ENCODE measurements at places on chromosomes 5 and 9. TPM values are rescaled to one million over a fixed set of nuclear protein-coding genes. Genes with fewer than 3 reads are reported as not detected.
A peak's percentile ranks its signal among the peaks of the same experiment; 100 is the strongest.

GRCh38 chr9:61670616-61671015 lies 480.8 kb downstream of the SPATA31A7 start:
- DNase-seq: no peak
- H3K4me3 ChIP-seq: no peak overlapping the region
- no peak overlapping the region for H3K27ac ChIP-seq
- H3K4me1 ChIP-seq: no peaks in the 10 kb centered on the region
- H3K27me3 ChIP-seq: no peaks in the 10 kb centered on the region
- H3K36me3 ChIP-seq: no peaks in the 10 kb centered on the region

GRCh38 chr5:115843444-115844130 lies 1.9 kb downstream of the AP3S1 start:
- peaks cover 18% of the 10 kb centered on the region for H3K4me1 ChIP-seq
- H3K27me3 ChIP-seq: no peaks in the 10 kb centered on the region
- peaks cover 8% of the 10 kb centered on the region for H3K36me3 ChIP-seq
- peak overlapping the region; percentile 97 for H3K27ac ChIP-seq
- peak overlapping the region; percentile 91 for H3K4me3 ChIP-seq

- H3K4me1 ChIP-seq: no peaks in the 10 kb centered on the region
- no peaks in the 10 kb centered on the region for H3K36me3 ChIP-seq
- no peak overlapping the region for H3K4me3 ChIP-seq
- no peaks in the 10 kb centered on the region for H3K27me3 ChIP-seq
Observed at GRCh38 chr5:4533457-4534105, 606.5 kb upstream of the ADAMTS16 start.

DNA sequence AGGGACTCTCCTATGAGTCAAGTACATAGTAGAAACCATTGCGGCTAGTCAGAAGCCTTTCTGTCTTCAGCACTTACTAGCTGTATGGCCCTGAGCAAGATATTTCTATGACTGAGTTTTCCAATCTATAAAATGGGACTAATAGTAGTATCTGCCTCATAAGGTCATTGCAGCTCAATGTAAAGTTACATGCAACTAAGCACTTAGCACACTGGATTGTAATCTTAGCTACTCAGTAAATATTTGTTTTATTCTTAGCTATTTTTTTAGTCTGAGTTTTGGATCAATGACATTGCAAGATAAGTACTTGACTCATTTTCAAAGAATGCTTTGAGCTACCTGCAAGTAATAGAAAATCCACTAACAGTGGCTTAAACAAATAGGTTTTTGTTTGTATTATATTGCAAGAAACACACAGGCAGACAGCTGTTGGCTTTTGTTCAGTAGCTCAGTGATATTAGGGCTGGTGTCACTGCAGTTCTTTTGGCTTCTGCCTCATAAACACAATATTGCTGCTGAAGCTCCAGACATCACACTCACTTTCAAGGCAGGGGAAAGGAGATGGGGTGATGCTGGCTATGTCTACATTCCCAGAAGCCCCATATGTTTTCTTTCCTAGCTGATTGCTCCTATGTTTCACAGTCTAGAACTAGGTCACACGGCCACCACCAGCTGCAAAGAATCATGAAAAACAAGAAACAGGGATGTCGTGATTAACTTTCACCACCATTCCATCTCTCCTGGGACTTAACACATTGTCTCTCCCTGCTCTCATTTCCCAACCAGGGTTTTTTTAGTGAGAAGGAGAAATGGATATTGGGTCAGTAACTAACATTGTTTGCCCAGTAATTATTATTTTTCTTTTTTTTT lies 26.9 kb upstream of the FAT2 start:
- H3K4me3 ChIP-seq: no peak overlapping the region
- no peak overlapping the region for H3K27ac ChIP-seq
- DNase-seq: no peak
- H3K4me1 ChIP-seq: peaks cover 35% of the 10 kb centered on the region
- H3K27me3 ChIP-seq: peaks cover 6% of the 10 kb centered on the region

GRCh38 chr5:157888814-157889532 lies 30.0 kb upstream of the CLINT1 start:
- no peak overlapping the region for H3K27ac ChIP-seq
- H3K36me3 ChIP-seq: no peaks in the 10 kb centered on the region
- no peak for DNase-seq
- no peaks in the 10 kb centered on the region for H3K27me3 ChIP-seq

- peaks cover 1% of the 10 kb centered on the region for H3K27me3 ChIP-seq
- H3K4me3 ChIP-seq: no peak overlapping the region
- no peaks in the 10 kb centered on the region for H3K36me3 ChIP-seq
- no peaks in the 10 kb centered on the region for H3K4me1 ChIP-seq
Observed at GRCh38 chr5:157559301-157559700, 16.3 kb downstream of the ADAM19 start.

DNA sequence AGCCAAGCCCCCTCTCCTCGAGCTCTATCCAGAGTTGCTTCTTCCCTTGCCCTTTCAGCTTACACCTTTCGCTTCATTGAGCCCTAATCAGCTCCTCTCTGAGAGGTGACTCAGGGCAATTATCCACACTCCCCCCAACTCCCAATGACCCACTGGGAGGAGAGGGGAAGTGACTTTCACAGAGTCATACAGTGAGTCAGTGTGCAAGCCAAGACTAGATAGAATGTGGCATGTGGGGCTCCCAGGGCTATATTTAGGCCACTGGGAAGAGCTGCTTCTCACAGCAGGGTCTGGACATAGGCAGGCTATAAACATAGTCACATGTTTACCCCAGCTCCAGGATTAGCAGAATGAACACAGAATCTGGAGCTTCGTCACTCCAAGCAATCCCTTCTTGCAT lies 57.4 kb downstream of the NRG2 start:
- no peak for DNase-seq
- H3K27ac ChIP-seq: no peak overlapping the region
- H3K36me3 ChIP-seq: no peaks in the 10 kb centered on the region
- H3K4me1 ChIP-seq: no peaks in the 10 kb centered on the region
- H3K4me3 ChIP-seq: no peak overlapping the region
- H3K27me3 ChIP-seq: peaks cover 18% of the 10 kb centered on the region

- H3K4me3 ChIP-seq: no peak overlapping the region
- H3K4me1 ChIP-seq: peaks cover 21% of the 10 kb centered on the region
- no peak overlapping the region for H3K27ac ChIP-seq
- no peaks in the 10 kb centered on the region for H3K27me3 ChIP-seq
- DNase-seq: no peak
Observed at GRCh38 chr5:65041296-65042158, 272.8 kb downstream of the CWC27 start.

- no peak overlapping the region for H3K27ac ChIP-seq
- no peaks in the 10 kb centered on the region for H3K4me1 ChIP-seq
- H3K4me3 ChIP-seq: no peak overlapping the region
Observed at GRCh38 chr5:179265514-179266290, 79.6 kb downstream of the ADAMTS2 start.

DNA sequence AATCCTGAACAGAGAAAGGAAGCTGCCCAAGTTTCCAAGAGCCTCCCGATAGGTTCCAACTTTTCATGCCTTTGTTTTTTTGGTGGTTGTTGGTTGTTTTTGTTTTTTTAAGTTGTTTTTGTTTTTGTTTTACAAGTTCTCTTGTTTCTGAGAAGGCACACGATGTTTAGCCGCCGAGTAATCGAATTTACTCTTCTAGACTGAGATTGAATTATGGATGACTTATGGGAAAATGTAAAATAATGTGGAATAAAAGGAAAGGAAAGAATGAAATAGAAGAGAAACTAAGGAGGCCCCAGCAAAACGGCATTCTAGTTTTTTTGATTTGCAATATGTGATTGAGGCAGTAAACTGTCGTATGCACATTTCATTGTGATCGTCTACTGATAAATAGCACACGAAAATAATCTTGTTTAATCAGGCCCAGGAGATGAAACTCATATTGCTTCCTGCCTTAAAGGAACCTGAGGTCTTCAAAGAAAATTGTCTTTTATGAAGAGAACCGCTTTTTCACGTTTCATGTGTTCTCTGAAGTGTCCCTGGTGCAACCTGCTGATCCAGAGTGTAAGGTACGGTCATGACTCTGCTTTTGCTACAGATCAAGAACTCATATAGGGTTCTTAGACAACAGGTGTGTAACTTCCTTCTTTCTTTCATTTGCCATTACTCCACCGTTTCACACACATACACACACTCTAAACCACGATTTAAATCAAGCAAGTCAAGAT lies 1.3 kb upstream of the GNAQ start:
- peak overlapping the region; percentile 96 for H3K27ac ChIP-seq
- peaks cover 6% of the 10 kb centered on the region for H3K27me3 ChIP-seq
- peak overlapping the region; percentile 90 for H3K4me3 ChIP-seq
- no peaks in the 10 kb centered on the region for H3K36me3 ChIP-seq
- H3K4me1 ChIP-seq: peaks cover 60% of the 10 kb centered on the region

DNA sequence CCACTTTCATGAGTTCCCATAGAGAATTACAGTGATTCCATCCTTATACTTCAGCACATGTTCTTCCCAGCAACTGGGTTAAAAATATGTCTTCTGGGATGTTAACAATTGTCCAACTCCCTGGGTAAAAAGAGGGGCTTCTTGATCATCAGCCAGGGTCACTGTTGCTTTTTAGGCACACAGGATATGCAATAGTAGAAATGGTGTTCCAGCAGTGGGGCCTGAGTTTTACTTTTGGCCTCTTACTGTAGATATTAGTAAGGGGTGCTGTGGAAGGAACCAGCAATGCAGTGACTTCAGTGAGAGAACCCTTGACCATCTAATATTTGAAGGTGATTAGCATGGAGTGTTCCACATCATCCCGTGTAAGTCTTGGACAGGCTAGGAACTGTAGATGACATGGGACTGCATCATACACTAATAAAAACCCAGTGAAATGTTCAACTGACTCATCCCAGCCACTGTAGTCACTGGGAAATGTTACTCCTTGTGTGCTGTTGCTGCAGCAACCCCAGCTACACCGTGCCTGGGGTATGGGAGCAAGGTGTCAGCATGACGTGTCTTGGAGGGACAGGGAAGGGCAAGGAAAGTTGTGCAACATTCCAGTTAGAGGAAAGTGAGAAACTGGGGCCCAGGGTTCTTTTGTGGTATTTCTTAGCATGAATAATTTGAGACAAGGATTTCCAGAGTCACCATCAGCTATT lies 610.9 kb downstream of the RAB3C start:
- no peaks in the 10 kb centered on the region for H3K36me3 ChIP-seq
- no peaks in the 10 kb centered on the region for H3K4me1 ChIP-seq
- DNase-seq: no peak

DNA sequence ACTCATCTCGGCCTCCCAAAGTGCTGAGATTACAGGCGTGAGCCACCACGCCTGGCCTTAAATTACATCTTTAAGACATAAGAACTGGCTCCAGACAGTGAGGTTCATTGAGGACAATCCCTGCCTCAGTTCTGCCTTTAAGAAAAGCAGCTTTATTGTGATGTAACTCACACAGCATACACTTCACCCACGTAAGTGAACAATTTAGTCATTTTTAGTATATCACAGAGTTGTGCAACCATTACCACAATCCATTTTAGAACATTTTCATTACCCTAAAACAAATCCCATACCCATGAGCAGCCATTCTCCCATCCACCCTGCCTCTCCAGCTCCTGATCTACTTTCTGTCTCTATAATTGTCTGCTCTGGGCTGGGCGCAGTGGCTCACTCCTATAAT lies 24.0 kb upstream of the LTC4S start:
- no peaks in the 10 kb centered on the region for H3K27me3 ChIP-seq
- DNase-seq: no peak
- H3K4me1 ChIP-seq: peaks cover 6% of the 10 kb centered on the region
- H3K27ac ChIP-seq: peak overlapping the region; percentile 29
- no peak overlapping the region for H3K4me3 ChIP-seq
- no peaks in the 10 kb centered on the region for H3K36me3 ChIP-seq

DNA sequence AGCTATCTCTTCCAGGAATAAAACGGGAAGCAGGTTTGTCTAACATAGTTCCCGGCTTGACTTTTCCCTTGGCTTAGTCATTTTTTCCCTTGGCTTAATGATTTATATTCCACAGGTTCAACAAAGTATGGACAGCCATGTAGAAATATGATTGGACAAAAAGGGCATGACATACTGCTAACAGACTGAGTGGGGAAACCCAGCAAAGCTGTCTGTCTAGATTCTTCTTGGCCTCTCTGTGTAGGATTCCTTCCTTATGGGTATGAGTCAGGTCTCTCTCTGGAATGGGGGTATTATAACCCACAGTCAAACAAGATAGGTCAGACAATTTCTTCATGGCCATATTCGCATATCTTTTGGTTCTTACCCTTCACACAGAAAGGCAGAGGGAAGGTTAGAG lies 5.7 kb upstream of the MTAP start:
- DNase-seq: no peak
- peaks cover 7% of the 10 kb centered on the region for H3K4me1 ChIP-seq

DNA sequence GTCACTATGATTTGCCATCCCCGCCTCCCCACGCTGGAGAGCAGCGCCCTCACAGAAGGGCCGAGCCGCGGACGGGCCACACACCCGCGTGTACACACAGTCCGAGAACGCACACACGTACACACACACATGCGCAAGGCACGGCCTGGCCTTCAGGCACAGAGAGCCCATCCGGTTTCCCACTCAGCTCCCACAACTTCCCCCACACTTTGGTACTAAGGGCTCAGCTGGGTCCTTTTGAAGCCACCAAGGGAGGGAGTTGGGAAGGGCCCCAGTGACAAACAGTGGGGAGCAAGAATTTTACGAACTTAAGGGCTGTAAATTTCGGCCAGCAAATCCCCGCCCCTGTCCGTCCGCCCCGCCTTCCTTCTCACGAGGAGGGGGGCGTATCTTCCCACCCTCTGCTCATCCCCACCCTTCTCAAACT lies 133.3 kb upstream of the HAND1 start:
- no peak overlapping the region for H3K27ac ChIP-seq
- no peak for DNase-seq
- H3K4me3 ChIP-seq: no peak overlapping the region
- no peaks in the 10 kb centered on the region for H3K36me3 ChIP-seq
- peaks cover 68% of the 10 kb centered on the region for H3K27me3 ChIP-seq

- no peaks in the 10 kb centered on the region for H3K36me3 ChIP-seq
- H3K4me3 ChIP-seq: no peak overlapping the region
- no peak for DNase-seq
- H3K4me1 ChIP-seq: peaks cover 5% of the 10 kb centered on the region
Observed at GRCh38 chr9:121082075-121082474, 7.3 kb downstream of the CNTRL start.

- no peaks in the 10 kb centered on the region for H3K36me3 ChIP-seq
- H3K4me1 ChIP-seq: no peaks in the 10 kb centered on the region
- DNase-seq: no peak
- no peak overlapping the region for H3K27ac ChIP-seq
- H3K27me3 ChIP-seq: peaks cover 12% of the 10 kb centered on the region
Observed at GRCh38 chr5:6905423-6905822, 192.2 kb downstream of the TENT4A start.

The KLHL3 gene
- 37.2 TPM for total RNA-seq

The ROR2 gene
- total RNA-seq: not detected

The PCDHB2 gene
- not detected for total RNA-seq

The UBE2QL1 gene
- not detected for total RNA-seq

The PGM5 gene
- total RNA-seq: not detected

The CLK4 gene
- total RNA-seq: 105 TPM

The SAPCD2 gene
- total RNA-seq: 0.27 TPM

The ORM1 gene
- not detected for total RNA-seq

The NDFIP1 gene
- total RNA-seq: 123 TPM

The HTR1A gene
- total RNA-seq: not detected

The UGCG gene
- total RNA-seq: 15.6 TPM
